ENCODE measurements at places on chromosomes 2 and 18.

DNA sequence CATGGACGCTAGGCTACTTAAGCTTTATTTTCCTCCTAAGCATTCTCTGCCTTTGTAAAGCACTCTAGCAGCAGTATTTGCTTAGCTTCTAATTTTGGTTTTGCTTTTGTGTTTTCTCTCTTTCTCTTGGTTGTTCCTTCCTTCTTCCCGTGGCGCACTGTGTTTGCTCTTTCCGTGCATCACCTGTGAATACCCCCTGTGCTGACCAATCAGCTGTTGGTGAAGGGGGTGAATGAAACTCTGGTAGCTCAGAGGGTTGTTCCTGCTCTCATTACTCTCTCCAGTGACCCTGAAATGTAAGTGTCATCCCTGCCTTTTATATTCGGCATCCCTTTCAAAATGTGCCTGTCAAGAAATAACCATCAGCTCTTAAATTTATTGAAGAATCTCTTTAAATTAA is 45.5 kb upstream of the TNFRSF11A start:
- DNase-seq: no peak

DNA sequence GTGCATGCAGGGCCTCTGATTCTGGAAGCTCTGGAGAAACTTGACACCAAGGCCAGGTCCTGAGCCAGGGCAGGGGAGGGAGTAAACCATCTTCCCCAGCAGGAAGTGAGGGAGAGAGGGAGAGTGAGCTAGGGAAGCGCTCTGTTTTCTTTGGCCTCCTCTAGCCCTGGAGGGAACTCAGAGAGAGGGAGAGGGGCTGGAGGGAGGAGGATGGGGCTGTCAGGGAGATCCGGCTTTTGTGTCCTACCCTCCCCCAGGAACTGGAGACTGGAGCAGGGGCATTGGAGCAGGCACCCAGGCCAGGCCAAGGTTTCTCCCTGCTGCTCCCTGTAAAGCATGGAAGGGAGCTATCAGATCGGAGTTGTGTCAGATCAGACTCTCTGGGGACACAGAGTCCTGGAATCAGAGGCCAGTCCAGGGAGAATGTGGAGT is 22.7 kb upstream of the PKDCC start:
- DNase-seq: no peak

DNA sequence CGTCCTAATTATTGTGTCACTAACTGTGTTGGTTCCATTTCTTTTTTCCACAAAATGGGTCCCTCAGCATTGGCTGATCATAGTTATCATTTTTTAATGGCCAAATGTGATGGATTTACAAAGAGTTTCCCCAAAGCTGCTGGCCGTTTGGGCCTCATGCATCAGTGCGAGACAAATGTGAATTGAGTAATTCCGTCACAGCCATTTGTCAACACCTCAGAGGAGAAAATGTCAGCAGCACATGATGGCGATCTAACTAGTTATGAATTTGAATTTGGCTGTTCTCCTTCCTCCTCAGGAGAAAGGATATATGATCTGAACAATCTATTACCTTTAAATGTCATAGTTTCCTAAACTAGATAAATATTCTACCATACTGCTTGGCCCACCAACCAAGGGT is 54.9 kb upstream of the SP3 start:
- no peak for DNase-seq

DNA sequence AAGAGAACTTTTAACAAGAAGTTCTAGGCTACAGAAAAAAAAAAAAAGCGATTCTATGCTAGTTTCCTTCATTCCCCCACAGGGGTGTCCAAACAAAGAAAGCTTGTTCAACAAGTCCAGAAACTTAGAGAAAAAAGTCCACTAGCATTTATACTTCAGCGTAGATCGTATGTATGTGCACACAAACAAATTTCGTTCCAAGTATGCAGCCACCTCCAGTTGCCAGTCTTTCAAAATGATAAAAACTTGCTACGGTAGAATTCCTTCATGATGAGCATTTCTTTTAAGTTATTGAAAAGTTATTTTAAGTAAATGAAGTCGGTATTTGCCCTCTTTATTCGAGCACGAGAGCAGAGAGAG is 3.7 kb upstream of the OTX1 start:
- no peak for DNase-seq

GRCh38 chr18:51447351-51448342 is 250.2 kb upstream of the MEX3C start:
- no peak for DNase-seq

GRCh38 chr2:226673314-226673723 is 126.3 kb downstream of the IRS1 start:
- no peak for DNase-seq

DNA sequence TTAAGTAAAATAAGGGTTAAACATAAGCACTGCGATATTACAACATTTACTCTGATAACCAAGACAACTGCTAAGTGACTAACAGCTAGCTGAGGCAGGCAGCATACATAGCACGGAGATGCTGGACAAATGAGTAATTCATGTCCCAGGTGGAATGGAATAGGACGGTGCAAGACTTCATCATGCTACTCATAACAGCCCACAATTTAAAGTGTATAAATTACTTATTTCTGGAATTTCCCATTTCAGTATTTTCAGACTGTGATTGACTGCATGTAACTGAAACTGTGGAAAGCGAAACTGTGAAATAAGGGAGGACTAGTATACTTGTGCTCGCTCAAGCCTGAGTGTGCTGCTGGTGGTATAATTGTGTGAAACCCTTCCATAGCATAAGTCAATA is 12.9 kb downstream of the IER3IP1 start:
- no peak for DNase-seq

DNA sequence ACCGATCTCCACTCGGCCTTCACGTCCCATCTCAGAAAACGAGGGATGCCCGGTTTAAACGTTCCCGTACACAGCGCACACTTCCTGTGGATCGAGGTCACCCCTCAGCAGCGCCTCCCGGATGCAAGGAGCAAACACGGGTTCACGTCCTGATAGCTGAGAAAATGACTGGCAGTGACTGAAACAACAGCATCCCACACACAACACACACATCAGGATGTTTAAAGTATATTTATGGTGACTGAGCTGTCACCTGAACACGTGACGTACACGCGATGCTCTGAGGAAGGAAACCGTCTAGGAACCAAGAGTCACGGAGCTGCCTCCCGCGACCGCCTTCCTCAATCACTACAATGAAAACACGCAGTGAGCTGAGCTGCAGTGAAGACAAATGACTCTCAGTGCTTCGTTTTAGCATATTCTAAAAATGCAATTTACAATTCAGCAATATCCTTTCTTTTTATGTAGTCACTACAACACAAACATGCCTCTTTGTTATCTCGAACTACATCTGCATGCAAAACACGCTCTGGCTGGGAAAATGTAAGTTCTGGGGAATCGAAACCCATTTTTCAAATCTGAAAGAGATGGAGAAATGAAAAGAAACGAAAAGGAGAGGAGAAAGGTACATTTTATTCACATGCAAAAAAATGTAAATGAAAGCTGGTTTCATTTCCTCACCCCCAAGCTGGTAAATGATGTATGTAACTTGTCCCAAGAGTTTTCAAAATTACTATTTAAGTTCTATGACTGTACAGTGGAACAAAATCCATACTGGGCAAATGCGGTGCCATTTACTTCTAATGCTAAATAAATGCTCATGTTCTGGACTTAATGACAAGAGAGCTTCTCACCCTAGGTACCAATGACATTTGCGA is 19.8 kb downstream of the HDAC4 start:
- DNase-seq: no peak

- DNase-seq: no peak
These were observed 103.4 kb downstream of the DYSF start for GRCh38 chr2:71556692-71557250.

DNA sequence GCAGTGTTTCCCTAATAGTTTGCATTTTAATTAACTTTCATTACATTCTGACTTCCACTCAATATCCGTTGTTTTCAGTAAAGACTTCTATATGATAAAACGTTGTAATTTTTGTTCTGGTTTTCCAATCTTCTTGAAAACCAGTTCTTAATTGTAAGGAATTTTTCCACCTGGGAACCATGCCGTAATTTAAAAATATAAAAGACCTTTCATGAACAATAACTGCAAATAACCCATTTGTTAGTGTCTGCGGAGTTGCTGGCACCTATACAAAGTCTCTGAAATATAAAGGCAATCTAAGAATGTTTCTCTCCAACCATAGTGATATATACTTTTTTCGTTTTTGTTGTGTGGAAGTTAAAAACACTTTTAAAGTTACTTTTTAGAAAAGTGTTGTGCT is 7.7 kb upstream of the SATB2 start:
- no peak for DNase-seq

DNA sequence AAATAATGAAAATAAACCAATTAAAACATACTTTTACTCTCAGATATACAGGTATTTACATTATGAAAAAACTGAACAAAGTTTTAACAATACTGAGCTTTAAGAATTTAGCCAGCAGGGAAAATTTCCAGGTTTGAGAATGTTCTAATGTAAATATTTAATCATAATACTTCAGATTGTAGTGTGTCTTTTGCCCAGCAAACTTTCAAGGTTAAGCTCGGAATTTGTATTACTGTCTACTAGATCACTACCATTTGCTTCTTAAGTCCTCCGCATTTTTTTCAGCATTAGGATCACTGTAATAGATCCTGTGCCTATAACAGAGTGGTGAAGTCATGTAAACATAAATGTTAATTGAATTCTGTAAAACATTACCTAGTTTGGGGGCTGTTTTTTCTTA is 52.7 kb downstream of the CFAP210 start:
- no peak for DNase-seq

- DNase-seq: no peak
These were observed 455.7 kb downstream of the ARHGAP15 start for GRCh38 chr2:143584936-143585335.

DNA sequence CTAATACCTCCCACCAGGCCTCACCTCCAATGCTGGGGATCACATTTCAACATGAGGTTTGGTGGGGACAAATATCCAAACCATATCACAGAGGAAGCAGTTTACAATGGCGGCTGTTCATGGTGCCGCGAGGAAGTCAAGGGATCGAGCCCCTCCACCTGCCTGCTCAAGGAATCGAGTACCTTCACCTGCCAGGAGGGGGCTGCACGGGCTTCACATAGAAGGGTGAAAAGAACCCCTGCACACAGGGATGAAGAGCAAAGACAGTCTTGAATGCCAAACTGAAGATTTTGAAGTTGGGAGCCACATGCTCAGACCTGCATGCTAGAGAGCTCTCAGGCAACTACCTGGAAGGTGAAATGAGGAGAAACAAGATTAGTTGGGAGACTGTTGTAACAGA is 110.3 kb downstream of the KCNF1 start:
- DNase-seq: no peak

GRCh38 chr2:25738383-25739343 is 65.3 kb upstream of the DTNB start:
- DNase-seq: no peak

DNA sequence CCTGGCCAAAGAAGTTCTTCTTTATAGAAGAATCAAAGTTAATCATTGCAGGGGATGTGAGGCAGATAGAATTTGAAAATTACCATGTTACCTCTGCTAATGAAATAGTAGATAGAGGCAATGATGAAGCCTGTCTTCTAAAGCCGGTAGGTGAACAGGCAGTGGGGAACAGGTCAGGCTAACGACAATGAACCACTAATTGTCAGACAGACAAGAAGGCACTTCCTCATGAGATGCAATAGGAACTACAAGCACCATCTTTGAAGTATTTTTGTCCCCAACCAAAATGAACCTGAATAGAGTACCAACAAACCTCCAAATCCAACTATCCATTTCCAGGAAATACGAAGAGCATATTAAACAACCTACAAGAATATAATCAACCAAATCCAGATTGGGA is 41.6 kb upstream of the RAB31 start:
- no peak for DNase-seq

GRCh38 chr18:36757081-36757480 is 71.7 kb downstream of the TPGS2 start:
- DNase-seq: no peak

DNA sequence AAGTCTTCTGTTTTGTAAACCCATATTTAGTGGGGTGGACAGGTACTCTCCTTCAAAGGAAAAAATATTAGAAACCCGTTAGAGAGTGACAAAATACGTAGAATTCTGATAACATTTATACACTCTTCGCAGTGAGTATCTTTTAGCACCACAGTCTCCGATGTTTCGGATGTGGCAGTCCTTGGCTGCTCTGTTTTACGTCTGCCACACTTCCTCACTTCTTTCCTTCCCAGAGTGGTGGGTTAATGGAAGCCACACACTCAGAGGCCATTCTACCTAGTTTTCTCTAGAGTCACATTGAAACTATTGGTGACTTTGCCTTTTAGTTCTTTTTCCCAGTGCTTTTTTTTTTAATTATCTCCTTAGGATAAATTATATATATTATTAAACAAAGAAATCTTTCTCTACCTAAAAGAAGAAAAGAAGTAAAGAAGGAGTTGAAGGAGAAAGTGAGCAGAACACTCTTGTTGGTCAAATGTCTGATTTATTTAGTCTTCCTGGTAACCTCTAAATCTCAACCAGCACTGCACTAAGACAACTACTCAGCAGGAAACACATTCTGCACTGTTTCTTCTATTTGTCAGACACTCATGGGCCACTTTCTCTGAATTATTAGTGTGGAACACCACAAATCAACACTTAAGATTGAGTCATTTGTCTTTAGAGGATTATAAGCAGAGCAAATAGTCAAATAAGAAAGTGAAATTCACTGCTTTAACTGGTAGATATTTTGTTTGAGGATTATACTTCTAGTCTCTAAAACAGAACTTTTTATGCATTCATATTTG is 451.3 kb upstream of the TMEFF2 start:
- DNase-seq: no peak

- no peak for DNase-seq
These were observed 173.3 kb upstream of the ERBB4 start for GRCh38 chr2:212711856-212712255.

DNA sequence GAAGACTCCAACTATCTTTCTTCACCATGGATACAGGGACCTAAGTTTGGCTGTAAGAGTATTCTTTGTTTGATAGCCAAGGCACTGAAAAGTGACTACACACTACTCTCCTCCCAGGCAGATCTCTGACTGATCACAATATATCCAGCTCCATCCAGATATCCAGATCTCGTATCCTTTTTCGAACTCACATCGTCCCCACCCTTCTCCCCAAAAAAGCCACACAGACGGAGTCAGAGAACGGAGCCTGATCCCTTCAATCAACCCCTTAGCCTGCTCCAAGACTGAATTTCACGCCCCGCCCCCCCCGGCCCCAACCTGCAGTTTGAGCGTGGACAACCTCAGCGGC is 533 bp downstream of the DHX57 start:
- no peak for DNase-seq

DNA sequence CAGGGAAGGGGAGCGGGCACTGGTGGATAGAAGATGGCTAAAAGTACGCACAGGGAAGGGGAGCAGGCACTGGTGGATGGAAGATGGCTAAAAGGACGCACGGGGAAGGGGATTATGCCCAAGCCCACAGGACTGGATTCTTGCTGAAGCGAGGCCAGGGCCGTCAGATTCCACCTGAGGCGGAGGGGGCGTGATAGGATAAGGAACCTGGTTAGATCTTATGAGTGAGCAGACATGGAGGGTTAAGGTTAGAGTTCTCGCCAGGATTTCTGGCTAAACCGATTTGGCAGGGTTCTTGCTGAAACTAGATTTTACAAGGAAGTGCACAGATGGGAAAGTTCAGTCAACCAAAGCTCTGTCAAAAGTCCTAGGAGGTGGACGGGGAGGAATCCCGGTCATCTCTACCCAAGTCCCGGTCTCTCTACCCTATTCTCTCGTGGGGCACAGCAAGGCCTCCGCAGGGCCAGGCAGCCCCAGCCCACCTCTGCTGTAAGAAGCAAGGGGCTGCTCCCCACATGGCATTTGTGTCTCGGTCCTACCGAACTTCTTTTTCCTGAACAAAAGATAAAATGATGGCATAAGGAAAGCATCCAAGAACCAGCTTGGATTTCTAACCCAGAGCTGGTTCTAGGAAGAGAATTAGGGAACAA is 140.8 kb downstream of the PTGR3 start:
- no peak for DNase-seq

GRCh38 chr18:10015941-10016819 is 102.4 kb downstream of the VAPA start:
- no peak for DNase-seq

All from activated gamma-delta T cell (primary cell).